Glutamatergic neuron (in vitro differentiated cells): ENCODE measurements at places on chromosomes 12 and 14.
A peak's percentile ranks its signal among the peaks of the same experiment; 100 is the strongest.

GRCh38 chr12:132491761-132492378 lies 1.9 kb downstream of the FBRSL1 start:
- DNase-seq = no peak

GRCh38 chr12:32030151-32030550 lies 70.9 kb downstream of the RESF1 start:
- no peak for DNase-seq

DNA sequence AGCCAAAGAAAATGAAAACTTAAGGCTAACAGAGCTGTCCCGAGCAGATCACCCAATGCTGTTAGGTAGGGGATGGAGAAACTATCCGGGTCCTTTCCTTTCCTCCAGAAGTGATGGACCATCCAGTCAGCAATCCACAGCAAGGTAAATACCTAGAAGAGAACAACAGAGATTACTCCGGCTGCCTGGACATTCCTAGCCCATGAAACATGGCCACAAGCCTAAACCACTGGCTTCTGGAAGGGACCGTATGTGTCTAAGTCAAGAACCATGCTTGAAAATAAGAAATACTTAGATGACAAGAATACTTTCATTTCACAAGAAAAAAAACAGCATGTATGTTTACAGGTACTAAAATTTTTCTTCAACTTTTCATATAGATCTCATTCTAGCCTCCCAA lies 152.9 kb downstream of the SLC41A2 start:
- no peak for DNase-seq

DNA sequence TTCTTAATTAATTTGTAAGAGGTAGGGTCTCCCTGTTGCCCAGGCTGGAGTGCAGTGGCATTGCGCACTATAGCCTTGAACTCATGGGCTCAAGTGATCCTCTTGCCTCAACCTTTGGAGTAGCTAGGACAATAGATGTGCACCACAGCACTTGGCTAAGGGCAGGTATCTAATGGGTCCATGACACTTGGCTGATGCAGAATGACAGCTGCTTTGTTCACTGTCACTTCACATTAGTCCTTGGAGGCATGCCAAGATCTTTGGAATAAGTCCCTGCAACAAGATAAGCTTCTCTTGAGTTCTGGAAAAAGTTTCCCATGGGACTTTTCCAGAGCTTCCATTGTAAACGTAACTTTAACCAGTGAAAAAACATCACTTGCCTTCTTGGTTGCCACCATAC lies 23.4 kb downstream of the COQ6 start:
- DNase-seq = no peak

DNA sequence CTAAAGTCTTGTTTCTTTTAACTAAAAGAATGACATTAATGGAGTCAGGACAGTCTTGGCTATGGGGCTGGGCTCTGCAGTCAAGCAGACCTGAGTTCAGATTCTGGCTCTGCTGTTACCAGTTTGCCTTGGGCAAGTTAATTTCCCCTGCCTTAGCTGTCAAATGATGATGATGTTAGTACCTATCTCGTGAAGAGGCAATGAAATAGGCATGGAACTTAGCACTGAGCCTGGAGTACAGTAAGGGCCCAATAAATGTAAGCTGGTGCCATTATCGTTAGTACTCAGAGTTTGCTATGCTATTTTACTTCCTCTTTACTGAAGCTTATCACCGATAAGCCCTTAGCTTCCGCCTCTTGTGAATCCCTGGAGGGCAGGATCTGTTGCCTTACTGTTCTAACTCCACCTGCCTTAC lies 8.5 kb downstream of the FBXW8 start:
- no peak for DNase-seq

GRCh38 chr12:124432376-124432775 lies 135.0 kb downstream of the NCOR2 start:
- DNase-seq = no peak

DNA sequence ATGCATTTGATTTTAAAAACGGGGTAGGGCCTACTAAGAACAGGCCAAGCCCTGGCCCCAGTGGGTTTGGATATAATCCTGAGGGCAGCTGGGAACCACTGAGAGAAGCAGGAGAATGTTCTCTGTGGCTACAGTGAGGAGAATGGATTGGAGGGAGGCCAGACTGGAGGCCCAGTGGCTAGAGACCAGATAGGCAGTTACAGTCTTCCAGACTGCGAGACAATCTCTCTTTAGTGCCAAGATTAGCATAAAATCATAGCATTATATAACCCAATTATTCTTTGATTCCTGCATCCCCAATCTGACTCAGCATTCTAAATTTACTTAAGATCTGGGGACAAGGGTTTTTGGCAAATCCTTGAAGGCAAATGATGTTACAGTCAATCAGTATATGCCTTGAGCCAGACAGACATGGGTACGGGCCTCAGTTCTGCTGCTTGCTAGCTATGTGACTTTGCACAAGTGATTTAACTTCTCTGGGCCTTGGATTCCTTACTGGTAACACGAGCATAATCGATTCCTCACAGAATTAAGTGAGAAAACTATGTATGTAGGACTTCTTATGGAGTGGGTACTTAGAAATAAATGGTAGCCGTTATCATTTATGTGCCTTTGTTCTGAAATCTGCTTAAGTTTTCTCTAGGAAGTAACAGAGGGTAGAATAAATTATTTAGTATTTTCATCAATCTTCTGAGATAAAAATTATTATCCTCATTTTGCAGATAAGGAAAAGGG lies 18.3 kb downstream of the NINJ2 start:
- no peak for DNase-seq

GRCh38 chr12:42756841-42757623 lies 167.5 kb upstream of the PRICKLE1 start:
- DNase-seq = no peak

- DNase-seq = no peak
Observed at GRCh38 chr14:91326514-91327249, 82.2 kb upstream of the GPR68 start.

- no peak for DNase-seq
Observed at GRCh38 chr12:46555406-46555852, 182.9 kb upstream of the SLC38A2 start.

GRCh38 chr14:59318908-59319307 lies 130.4 kb downstream of the DAAM1 start:
- no peak for DNase-seq

GRCh38 chr14:93007225-93007997 lies 84.5 kb downstream of the CHGA start:
- no peak for DNase-seq

DNA sequence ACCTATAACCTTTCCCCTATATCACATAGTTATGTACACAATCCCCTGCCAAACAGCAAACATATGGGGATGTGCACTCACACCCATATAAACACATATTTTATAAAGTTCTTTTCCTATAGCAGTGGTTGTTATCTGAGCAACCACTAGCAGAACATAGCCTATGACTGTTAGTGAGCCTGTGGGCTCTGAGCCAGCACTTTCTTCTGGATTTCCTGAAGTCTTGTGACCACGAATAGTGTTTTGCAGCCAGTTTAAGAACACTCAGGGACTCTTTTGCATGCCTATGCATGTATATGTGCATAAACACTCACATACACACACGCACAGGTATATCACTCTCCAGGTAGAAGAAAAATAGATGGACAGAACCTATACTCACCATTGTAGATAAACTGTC lies 17.1 kb downstream of the TESPA1 start:
- no peak for DNase-seq

- DNase-seq = no peak
Observed at GRCh38 chr14:38336298-38336697, 80.4 kb upstream of the CLEC14A start.

- DNase-seq = no peak
Observed at GRCh38 chr12:114815026-114815795, 131.2 kb upstream of the TBX3 start.

DNA sequence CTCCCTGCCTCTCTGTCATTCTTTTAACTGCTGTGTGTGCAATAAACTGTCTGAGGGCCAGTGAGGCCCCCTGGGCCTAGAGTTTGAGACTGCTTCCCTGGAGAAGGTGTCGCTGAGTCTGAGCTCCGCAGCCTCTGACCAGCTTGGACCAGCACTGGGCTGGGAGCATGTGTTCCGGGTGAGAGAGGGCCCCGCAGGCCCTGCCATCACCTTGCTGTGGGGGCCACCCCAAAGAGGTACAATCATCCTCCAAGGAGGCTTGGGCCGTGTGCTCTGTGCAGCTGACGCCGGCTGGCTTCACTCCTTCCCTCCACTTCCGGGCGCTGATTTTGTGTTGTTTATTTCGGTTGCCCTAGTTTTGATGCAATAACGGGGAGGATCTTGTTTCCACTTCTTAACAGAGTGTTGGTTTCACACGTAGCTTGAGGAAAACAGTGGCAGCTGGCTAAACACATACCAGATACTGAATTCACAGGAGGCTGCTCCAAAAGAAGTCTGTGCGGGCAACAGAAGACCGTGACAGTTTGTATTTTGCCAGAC lies 121.6 kb downstream of the TMEM132C start:
- DNase-seq = no peak

DNA sequence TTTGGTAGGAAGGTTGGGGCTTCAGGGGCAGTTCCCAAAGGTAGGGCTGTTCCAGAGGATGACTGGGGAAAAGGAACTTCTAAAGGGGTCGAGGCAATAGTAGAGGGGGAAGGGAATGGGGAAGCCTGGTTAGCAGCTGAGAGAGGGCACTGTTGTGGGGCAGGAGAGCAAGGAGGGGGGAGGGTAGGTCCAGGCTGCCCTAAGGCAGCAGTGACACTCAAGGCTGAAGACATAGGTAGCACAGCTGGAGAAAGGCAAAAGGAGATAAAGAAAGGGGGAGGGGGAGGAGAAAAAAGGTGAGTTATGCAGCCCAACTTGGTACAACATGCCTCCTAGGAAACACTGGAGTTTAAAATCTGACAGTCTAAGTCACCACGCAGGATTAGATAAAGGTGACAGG lies 3.9 kb downstream of the NACA start:
- DNase-seq = no peak

DNA sequence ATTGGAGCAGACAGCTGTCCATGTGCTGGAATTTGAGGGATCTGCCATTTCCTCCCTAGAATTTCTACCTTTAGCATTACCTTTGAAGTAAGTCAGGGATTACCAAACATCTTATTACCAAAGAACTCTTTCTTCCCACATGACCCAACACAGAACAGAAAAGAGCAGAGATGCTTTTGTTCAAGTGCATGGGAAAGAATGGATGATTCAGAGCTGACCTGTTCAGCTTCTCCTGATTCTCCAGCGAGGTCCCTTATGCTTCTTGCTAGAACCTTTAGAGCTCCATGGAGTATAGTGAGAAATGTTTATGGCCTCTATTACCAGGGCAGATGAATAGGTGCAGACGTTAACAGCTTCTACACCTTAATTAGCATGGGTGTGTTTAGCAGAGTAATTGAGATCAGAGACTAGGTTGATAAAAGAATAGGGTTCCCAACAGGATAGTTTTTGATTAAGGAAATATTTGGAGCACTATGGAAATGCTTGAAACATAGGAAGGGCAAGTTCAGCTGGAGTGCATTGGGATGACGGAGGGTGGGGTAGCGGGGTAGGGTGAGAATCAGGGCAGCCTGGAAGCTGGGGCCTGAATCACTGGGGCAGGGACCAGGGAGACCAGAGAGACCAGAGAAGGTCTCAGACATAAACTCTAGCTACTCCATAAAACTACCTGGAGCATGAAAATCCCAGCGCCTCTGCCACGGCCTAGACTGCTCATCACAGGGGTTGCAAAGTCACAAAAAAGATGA lies 223.7 kb downstream of the CACNA1C start:
- no peak for DNase-seq

DNA sequence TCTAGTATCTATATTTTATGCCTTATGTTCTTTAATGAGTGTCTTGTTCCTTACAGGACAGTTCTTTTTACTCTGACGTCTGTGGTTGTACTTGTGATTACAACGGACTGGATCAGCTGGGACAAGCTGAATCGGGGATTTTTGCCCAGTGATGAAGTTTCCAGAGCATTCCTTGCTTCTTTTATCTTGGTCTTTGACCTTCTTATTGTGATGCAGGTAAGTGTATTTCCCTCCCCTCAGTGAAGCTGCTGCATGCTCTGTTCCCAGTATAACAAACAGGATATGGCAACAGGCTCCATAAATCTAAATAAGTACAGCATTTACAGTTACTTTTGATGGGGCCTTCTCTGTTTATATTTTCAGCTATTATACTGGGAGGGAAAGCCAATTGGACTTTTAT lies 463.6 kb downstream of the TMEM117 start:
- no peak for DNase-seq

DNA sequence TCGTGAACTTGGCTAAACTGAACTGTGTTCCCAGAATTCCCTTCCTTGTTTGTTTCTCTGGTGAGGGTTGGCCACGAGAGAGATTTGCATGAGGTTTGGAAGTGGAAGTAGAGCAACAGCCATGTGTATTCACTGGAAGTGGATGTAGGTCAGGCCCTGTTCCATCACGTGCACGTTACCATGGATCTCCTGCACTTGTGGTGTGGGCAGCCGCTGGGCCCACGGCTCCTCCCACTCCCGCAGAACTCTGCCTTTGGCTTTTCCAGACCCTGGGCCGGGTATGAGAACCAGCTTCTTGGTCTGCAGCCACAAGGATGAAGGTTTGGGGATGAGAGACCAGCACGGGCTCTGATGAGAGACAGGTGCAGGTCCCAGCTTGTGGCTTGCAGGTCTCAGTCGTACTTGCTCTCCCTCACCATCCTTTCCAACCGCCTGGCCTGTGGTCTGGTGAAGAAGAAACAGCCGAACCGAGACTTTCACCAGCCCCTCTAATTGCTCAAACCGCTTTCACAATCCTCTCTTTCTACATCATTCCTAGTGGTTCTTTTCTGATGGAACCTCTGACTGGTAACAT lies 94.9 kb downstream of the DUSP16 start:
- DNase-seq = no peak

GRCh38 chr14:81940651-81941050 lies 407.0 kb upstream of the SEL1L start:
- no peak for DNase-seq

- DNase-seq = peak; percentile 55
Observed at GRCh38 chr12:65823513-65824375, 539 bp upstream of the HMGA2 start.

- no peak for DNase-seq
Observed at GRCh38 chr14:47595552-47595951, 79.9 kb downstream of the MDGA2 start.

GRCh38 chr14:100621806-100622205 lies 34.6 kb upstream of the BEGAIN start:
- DNase-seq = no peak
